Frontal cortex (tissue), 4 donors: ENCODE measurements at places on chromosomes 6 and 20. TPM values are rescaled to one million over a fixed set of nuclear protein-coding genes. Genes with fewer than 3 reads are reported as not detected.

- no peak for DNase-seq
Observed at GRCh38 chr6:152423216-152424103, 213.7 kb downstream of the SYNE1 start.

DNA sequence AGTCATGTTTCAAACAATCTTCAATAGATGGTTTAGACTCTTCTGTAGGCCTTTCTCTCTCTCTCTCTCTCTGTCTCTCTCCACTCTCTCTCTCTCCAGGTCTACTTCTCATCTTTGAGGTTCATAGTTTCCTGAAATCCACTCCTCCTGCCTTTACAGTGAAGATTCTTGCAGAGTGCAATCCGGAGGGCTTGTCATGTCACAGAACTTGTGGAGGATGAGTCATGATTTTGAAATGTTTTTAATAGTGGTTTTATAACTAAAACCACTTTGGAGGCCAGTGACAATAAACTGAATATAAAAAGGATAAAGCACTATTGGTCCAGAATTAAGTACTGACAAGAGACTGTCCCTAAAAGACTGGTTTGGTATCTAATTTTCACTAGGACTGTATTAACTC, 156.3 kb downstream of the KIF6 start:
- no peak for DNase-seq

DNA sequence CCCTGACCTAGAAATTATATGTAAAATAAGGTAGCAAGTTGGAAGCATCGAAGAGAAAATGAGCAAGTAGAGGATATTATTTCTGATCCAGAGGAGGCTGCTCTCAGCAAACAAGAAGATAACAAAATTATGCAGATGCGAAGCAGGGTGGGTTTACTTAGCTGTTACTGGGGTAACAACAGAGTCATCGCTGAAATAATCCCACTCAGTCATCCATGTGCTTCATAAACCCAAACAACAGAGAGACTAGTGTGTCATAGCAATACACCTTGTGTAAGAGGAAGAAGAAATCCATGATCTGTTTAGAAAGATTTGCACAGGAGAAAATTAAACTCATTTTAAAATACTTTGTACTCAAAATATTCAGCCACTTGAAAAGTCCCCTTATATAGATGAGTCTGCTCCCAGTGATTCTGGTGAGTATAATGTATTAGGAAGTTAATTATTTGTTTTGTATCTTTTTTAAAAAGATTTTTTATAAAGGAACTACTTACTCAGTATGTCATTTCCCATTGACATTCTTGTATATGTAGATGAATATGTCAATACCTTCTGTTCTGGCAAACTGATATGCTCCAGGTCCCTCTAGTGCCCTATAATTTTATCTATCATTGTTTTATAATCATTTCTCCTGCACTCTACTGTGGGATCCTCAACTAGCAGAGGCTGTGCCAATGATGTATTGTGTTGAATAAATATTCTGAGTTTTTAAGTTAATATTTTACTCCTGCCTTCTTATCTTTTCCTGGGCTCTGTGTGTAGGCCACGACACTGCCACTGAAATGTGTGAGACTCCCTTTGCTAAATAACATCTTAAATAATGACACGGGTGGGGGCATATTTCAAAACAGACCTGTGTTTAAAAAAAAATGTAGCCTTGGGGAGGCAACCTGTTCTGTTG, 8.6 kb upstream of the HIVEP2 start:
- no peak for DNase-seq

DNA sequence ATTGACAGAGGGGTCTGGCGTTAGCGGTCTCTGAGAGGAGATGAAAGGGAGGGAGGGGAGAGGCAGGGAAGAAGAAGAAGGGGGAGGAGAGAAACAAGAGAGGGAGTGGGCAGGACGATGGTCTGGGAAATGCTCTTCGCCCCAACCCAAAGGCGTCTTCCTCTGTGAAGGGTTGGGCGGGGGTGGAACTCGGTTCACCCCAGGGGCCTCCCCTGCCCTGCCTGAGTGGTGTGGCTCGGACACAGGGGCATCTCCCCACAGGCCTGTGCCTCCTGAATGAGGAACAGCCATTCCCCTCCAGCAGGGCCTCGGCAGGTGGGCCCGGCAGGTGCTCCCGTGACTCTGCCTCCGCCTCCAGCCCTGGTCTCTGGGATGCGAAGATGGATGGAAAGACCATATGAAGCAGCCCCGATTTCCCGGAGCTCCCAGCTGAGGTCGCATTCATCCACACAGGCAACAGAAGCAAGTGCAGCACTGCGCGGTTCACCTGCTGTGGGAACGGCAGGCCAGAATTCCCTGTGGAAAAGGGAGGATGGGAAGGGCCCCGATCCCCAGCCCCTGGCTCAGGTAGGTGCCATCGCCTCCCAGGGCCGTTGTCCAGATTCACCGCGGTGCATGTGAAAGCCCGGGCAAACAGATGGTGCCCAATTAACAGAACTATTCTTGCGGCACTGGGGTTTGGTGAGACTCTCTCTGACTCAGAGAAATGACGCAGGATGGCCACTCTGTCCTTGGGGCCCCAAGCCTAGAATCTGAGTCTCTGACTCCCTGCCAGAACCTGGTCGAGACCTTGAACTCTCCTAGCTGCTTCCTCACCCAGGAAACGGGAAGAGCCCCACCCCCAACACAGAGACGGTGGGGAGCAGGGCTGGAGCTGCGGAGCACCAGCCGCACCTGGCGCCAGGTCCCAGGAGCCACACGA, 29.4 kb upstream of the RPS6KA2 start:
- no peak for DNase-seq

GRCh38 chr6:63507096-63507495, 65.2 kb upstream of the LOC128125822 start:
- DNase-seq, result no peak

GRCh38 chr6:110643175-110643574, 166.8 kb upstream of the SLC22A16 start:
- no peak for DNase-seq

GRCh38 chr6:163438940-163439335, 24.4 kb downstream of the QKI start:
- DNase-seq, result no peak

DNA sequence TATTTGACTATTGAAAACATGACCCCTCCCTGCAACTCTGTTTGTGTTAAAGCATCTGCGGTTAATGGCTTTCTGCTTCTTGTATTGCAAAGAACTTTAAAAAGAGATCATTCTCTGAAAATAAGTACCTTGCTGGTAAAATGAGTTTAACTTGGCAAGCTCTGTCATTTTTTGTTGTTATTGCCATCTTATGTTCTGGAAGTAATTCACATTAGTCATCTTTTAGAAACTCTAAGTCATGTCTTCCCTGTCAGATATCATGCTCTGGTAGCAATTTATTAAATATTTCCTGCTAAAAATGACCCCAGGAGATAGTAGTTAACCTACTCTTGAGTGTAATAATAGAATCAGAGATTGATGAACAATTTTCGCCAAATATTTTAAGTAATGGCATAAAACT, 890.6 kb downstream of the KIF16B start:
- no peak for DNase-seq

The FRMD1 gene
- not detected for total RNA-seq

The DNAJC5 gene
- total RNA-seq, result 102 TPM

The STAU1 gene
- total RNA-seq, result 46.5 TPM

The DEFB118 gene
- not detected for total RNA-seq
